ENCODE measurements at places on chromosomes 2 and 18.

- DNase-seq = no peak
Measured at GRCh38 chr2:236884569-236885175, 201.0 kb upstream of the COPS8 start.

- DNase-seq = no peak
Measured at GRCh38 chr2:128380061-128380889, 61.6 kb upstream of the HS6ST1 start.

GRCh38 chr2:159145745-159146354 lies 140.7 kb downstream of the WDSUB1 start:
- DNase-seq = no peak

DNA sequence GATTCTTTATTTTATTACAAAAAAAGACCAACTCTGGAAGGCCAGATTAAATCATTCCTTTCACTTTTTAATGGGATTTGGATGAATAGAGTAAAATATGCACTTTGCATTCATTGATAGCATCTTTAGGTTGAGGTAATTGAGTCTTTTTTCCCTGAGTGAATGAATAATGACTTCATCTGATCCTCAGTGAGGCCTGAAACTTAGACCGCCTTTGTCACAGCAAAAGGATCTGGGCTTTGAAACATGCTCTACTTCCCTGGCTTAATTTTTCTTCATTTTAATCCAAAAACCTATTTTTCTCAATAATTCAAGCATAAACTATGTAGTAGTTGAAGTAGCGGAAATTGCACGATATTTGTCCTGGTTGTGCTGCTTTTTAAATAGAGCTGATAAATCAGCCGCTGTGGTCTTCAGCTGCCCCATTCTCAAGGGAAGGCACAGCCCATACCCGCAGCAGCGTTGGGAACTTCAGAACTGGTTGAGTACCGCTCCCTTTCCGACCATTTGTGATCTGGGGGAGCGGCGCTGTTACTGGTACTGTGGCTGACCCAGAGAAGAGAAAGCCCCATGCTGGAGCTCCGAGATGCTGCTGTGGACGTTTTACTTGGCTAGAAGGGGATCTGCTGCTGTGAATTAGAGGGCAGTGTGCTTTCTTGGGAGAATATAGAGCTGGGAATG lies 145.3 kb upstream of the NFATC1 start:
- no peak for DNase-seq

GRCh38 chr18:54357660-54358494 lies at the start of the genes C18orf54 and STARD6:
TSS of gene C18orf54 (plus strand) at chr18:54357906. CDS start at chr18:54360573, 2,667 bp downstream.
TSS of gene STARD6 (minus strand) at chr18:54357858. CDS start at chr18:54354573, 3,285 bp downstream.
- peak; percentile 66 for DNase-seq

- DNase-seq = no peak
Measured at GRCh38 chr2:46751897-46752296, 163.7 kb downstream of the MCFD2 start.

- no peak for DNase-seq
Measured at GRCh38 chr2:50215736-50216135, 816.2 kb downstream of the NRXN1 start.

Data from stimulated activated CD8-positive, alpha-beta memory T cell treated with anti-CD3 and anti-CD28 coated beads, Interleukin-4, amount 100 ng/mL, for 1 hour (primary cell).